ENCODE measurements at places on chromosomes 4 and X.

DNA sequence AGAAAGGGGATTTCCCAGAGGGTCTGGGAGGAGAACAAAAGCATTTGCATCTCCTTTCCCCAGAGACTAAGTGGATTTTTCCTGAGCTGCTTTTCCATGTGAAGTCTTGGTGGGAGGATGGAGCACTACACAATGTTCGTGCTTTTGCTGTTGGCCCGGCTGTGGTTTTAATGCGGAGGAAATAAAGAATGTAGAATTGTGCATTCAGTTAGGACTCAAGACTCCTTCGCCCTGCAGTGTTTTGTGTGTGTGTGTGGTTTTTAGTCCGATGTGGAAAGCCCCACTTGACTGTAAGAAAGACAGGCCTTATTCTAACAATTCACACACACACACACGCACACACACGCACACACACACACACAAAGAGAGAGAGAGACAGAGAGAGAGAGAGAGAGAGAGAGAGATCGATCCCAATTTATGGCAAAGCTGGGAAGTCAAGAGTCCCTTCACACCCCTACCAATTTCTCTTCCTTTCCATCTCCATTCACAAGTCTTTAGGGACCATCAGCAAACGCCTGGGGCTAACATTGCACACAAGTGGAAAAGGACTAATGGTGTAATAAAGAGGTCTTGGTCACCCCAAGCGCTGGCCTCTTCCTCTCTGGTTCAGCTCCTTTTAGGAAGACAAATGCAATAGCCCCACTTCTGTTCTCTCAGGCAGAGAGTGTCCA is 44.2 kb downstream of the CLDN34 start:
- DNase-seq, result peak; percentile 44

- DNase-seq, result no peak
Observed at GRCh38 chrX:72029483-72030411, 102.0 kb downstream of the RTL5 start.

GRCh38 chr4:112818594-112818965 is 181.6 kb downstream of the LARP7 start:
- no peak for DNase-seq

DNA sequence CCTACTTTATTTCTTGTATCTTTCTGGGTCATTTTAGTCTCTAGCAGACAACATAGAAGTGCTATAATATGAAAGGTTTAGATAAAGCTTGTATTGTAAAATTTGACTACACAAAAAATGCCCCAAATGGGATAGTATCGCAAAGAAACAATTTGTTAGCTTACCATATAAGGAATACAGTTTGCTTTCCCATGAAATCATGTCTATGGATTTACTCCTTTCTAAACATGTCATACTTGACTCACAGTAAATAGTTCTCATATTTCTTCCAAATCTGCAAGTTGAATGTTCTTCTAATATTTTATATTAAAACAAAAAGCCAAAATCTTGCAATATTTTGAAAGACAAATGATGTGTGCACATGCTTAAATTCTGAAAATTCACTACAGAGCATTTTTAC is 103.9 kb downstream of the PPA2 start:
- no peak for DNase-seq

DNA sequence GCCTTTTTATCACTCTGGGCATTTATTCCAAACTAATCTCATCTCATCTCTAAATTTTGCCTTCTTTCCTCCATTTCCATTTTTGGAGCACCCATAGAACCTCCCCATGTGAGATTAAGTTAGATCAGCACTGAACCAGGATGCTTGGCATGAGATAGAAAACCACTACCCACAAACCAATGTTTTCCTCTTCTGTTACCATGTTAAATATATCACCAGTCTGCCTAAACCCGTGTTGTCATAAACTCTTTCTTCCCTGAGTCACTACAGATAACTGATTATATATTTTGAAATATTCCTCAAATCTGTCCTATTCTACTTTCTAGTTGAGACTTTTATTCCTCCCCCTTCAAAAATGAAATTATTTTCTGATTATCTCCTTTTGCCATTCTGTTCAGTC is 37.6 kb downstream of the GABRB1 start:
- DNase-seq, result no peak

GRCh38 chrX:17499512-17499911 is 124.5 kb downstream of the NHS start:
- DNase-seq, result no peak

DNA sequence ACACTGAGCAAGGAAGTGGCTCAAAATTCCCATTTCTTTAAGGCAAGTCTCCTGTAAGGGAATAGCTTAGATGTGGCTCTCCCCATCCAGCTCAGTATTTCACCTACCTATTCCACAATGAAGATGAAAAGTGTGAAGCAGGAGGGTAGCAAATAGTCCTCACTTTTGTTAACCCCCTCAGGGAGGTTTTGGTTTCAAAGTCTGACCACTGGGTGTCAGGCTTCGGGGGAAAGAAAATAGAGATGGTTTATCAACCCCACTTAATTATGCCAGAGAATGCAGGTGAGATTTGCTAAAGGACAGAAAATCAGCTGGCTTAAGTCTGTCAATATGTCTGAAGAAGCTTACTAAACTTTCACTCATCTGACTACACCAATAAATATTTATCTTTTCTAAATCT is 69.5 kb downstream of the DHX15 start:
- DNase-seq, result no peak

DNA sequence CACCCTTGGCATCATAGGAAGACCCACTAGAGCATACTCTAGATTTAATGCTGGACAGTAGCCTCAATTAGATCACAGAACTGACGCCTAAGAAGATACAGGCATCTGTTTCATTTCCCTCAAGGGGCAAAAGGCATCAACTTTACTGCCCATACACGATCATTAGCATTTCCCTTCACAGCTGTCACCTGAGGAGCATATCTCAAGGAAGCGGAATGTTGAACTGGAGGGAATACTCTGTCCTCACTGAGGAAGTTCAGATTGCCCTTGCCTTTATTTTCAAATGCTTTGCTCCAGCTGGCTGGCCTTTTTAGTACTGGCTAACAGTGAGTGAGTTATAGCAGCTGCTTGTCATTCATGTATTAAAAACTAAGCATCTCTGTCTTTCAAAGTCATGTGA is 508.4 kb upstream of the GALNT7 start:
- no peak for DNase-seq

- no peak for DNase-seq
Observed at GRCh38 chrX:22430701-22431100, 158.0 kb downstream of the CBLL2 start.

DNA sequence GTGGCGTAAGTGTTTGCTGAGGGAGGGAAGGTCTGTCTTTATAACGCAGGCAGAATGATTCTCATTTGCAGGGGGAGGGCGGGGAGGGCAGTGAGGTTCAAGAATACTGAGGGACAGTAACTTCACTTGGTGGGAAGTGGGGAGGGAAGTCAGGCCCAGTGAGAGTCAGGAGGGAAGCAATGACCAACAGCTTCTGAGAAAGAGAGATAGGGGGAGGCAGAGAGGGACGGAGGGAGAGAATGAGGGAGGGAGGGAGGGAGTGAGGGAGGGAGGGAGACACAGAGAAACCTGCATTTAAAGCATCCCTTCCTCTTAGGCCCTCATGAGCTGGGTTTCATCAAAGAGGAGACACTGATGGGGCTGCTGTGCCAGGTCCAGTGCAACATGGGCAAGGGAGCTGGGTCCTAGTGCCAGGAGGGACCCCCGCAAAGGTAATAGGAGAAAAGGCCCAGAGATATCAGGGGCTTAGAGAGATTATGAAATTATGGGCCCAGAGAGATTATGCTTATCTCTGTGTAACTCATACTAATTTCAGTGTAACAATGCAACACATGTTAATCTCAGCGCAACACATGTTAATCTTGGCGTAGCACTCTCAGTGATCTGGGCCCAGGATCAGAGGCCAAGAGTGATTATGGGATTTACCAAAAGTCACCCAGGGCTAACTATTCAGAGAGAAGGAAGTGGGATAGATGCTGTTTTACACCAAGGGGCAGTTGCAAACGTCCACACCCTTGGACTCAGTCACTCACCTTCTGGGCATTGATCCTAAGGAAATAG is 112.1 kb downstream of the DRD5 start:
- no peak for DNase-seq

DNA sequence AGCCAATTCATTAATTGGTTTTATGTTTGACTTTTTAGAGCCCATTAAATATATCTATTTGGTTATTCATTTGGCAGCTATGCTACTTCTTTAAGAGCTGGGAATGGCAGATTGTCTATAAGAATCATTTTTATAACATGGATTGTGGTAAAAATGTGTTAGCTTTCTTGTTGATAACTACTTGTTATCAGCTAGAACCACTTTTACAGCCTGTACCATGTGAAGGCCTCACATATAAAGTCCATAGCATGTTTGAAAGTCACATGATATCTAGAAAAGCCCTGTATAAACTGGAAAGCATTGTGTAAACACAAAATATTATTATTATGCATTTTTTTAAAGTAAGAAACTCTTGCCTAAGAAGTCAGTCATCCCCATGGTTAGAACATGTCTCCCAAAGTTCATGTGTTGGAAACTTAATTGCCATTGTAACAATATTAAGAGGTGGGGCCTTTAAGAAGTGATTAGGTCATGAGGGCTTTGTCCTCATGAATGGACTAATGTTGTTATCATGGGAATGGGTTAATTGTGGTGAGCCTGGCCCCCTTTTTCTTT is 110.9 kb upstream of the BMP2K start:
- DNase-seq, result no peak

- no peak for DNase-seq
Observed at GRCh38 chr4:77215107-77215506, 58.1 kb downstream of the CCNG2 start.

- DNase-seq, result no peak
Observed at GRCh38 chr4:116066711-116067245, 953.4 kb upstream of the NDST4 start.

- no peak for DNase-seq
Observed at GRCh38 chr4:127479031-127479622, 153.6 kb upstream of the INTU start.

- no peak for DNase-seq
Observed at GRCh38 chrX:82692991-82693390, 815.1 kb upstream of the POU3F4 start.

DNA sequence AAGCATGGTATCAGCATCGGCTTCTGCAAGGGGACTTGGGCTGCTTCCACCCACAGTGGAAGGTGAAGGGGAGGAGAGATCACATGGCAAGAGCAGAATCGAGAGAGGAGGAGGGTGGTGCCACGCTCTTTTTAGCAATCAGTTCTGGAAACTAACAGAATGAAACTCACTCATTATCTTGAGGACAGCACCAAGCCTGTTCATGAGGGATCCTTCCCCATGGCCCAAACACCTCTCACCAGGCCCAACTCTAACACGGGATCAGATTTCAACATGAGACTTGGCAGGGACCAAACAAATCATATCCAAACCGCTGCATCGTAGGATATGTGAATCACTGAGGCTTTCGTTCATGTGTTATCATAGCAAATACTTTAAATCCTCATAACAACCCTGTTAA is 125.5 kb downstream of the GPC3 start:
- DNase-seq, result no peak

DNA sequence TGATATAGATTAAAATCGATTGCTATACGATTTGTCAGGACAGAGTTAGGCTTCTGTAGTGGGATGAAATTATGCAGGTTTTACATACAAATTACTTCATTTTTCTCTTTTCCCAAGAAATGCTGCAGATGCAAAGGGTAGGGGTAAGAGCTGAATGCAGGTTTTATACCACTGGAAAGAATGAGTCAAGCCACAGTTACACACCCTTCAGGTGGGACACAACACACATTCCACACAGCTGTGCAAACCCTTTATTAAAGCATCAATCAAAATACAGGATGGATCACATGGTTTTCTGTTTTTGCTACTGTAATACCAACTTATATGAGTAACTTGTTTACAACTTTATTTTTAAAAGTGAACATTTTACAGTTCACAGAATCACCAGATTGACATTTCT is 39.8 kb downstream of the MFAP3L start:
- DNase-seq, result no peak

DNA sequence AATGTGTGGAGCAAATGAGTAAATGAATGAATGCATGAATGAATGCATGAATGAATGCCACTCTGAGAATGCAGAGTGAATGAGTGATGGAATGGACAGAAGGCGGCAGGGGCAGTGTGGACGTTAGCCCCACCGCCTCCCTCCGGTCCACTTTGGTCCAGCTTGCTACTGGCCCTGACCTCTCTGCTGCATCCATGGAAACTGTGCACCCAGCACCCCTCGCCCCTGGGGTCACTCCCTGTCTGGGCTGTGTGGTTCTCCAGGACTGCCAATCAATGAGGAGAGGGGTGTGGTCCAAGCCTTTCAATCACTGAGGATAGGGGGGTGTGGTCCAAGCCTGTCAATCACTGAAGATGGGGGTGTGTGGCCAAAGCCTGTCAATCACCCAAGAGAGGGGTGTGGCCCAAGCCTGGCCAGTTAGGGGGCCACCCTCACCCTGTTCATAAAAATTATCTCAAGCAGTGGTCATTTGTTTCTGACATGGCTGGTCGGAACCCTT is 39.2 kb upstream of the ASMTL start:
- peak; percentile 66 for DNase-seq

- no peak for DNase-seq
Observed at GRCh38 chrX:63784902-63785707, at the start of gene ARHGEF9. ARHGEF9 (minus strand) TSS chrX:63785214; CDS start chrX:63785145, 69 bp downstream.

- DNase-seq, result no peak
Observed at GRCh38 chr4:169557061-169557636, 55.2 kb downstream of the NEK1 start.

GRCh38 chrX:154652311-154653047 is 900 bp downstream of the CTAG2 start:
- no peak for DNase-seq

DNA sequence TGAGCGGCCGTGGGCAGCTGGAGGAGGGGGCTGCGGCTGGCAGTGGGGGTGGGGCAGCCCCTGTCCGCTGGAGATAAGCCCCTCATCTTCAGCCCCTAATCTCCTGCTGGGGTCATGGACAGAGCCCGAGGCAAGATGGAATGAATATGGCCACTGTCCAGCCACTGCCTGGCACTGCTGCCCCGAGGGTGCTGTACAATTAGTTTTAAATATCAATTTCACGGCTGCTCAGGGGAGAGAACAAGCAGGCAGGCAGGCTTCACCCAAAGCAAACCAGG is 64.1 kb upstream of the NKX1-1 start:
- DNase-seq, result no peak

DNA sequence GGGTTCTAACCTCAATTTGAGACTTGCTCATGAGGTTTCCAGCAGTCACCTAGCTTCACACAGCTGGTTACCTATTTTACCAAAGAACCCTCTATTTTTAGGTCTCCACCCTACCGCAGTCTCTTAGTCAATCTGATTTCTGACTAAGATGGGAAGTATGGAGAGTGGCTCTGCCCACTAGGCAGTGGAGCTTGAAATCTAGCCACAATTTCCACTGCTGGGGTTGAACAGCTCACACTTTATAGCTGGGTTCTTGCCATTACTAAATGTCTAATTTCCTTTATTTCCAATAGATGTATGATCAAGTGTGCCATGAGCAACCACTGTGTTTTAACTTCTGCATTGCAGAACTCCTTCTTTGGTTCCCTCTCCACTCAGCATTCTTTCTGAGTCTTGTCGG is 43.1 kb downstream of the GASK1B start:
- DNase-seq, result no peak

DNA sequence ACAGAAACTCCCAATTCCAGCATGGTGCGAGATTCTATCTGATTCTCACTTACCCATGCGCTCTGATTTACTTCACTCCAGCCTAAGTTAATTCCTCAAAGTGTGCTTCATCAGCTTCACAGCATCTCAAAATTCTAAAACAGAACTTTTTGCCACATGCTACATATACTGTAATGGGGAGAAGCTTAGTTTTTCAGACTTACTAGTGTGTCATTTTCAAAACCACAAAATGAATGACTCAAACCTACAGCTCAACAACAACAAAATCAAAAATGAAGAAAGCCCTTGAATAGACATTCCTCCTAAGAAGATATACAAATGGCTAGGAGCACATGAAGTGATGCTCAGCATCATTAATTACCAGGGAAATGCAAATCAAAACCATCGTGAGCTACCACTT is 14.9 kb downstream of the IRF2 start:
- DNase-seq, result no peak

Data from CD4-positive, alpha-beta T cell treated with Interferon alpha-2 for 1 hour (primary cell).